ENCODE measurements at places on chromosomes 11 and 22.

DNA sequence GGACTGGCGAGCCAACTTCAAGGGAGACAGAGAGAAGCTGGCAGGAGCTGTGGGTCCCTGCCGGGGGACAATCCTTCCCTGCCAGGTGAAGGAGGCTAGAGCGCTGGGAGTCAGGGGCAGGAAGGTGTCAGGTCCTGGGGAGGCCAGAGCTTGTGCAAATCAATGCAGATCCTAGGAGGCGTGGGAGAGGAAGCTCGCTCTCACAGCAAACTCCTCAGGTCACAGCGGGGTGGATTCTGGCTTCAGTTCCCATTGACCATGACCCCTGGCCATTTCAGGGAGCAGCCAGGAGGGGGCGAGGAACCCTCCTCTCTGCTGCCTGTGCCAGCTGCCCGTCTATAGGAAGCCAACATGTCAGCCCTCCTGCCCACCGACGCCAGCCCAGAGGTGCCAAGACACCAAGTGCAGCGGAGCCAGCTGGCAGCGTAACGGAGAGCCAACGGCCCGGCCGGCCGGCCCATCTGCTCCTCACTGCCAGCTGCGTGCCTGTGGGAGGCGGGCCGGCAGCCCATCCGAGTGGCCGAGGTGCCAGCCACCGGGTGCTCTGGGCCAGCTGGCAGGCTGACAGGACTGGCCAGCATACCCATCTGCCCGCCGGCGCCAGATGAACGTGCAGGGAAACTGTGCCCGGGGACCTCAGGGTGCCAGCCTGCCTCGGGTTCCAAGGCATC is 374.8 kb downstream of the MIAT start:
- DNase-seq: no peak

- DNase-seq: no peak
These were observed 153.0 kb upstream of the PITPNB start for GRCh38 chr22:28072066-28072465.

DNA sequence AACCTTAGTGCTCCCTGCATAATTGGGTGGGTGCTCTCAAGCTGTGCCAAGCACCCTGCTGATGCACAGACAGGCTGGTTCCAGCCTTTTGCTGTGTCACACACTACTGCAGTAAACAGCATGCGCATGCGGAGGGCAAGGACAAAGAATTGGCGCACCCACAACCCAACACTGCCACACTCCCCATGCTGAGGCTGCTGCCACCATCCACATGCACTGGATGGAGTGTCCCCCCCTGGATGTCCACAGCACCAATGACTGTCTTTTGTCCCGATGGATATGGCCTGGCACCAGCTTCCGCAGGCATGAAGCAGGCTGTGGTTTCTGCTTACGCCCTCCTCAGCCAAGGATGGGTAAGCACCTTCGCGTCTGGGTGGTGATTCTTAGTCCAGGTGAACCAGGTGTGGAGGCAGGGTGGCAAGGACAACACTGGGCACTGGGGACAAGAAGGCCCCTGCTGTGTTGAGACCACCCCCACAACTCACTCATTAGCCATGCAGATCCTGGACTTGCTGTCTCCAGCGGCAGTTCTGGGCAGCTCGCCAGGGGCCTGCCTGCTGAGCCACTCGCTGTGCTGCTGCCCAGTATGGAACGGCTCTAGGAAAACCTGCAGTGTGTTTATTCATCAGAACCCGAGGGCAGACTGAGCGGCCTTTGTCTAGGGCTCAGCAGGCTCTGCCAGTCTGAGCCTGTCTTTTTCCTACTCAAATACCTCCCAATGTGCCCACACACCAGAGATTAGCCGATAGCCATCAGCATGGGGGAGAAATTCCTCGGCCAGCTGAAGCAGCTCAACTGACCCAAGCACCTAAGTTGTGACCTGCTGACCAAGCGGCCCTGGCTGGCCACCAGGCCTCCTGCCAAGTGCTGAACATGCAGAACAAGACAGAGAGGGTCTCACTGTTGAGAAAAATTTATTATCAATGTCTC is 8.2 kb upstream of the NAP1L4 start:
- DNase-seq: no peak

GRCh38 chr11:350723-351255 is 18.5 kb upstream of the B4GALNT4 start:
- peak; percentile 16 for DNase-seq

GRCh38 chr22:37932821-37933578 is 20.4 kb downstream of the C22orf23 start:
- DNase-seq: no peak

DNA sequence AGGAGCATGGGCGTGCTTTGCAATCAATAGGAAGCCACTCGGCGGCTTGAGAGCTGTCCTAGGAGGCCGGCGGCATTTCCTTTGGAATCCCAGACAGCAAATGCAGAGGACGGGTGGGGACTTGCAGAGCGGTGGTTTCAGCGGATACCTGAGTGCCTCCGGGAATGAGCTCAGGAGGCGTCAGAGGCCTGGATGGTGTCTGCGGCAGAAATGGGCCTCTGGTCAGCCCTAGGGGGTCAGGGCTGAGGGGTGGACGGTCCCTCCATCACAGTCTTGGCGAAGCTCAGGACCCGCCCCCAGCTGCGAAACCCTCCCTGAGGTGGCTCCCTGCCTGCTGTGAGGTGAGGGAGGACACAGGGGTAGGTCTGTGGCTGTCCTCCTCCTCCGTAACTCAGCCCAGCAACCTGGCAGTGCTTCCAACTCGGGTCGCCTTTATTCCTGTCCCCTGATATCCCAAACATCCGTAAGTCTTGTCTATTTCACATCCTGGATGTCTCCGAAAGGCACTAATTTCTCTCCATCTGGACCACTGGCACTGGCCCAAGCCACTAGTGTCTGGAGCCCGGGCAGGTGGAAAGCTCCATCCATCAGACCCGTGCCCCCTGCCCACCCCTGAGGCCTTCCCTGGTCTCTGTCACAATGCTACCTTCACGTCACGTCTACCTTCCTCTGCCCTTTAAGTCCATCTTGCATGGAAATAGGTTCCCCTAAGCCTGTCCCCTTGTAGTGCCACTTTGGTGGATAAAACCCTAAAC is 686.6 kb downstream of the BRD1 start:
- no peak for DNase-seq

- DNase-seq: no peak
These were observed 11.2 kb downstream of the OR8D1 start for GRCh38 chr11:124302347-124303125.

- no peak for DNase-seq
These were observed 412.3 kb upstream of the CHORDC1 start for GRCh38 chr11:90635151-90635550.

- peak; percentile 31 for DNase-seq
These were observed 19.2 kb downstream of the PIM3 start for GRCh38 chr22:49979587-49980264.

DNA sequence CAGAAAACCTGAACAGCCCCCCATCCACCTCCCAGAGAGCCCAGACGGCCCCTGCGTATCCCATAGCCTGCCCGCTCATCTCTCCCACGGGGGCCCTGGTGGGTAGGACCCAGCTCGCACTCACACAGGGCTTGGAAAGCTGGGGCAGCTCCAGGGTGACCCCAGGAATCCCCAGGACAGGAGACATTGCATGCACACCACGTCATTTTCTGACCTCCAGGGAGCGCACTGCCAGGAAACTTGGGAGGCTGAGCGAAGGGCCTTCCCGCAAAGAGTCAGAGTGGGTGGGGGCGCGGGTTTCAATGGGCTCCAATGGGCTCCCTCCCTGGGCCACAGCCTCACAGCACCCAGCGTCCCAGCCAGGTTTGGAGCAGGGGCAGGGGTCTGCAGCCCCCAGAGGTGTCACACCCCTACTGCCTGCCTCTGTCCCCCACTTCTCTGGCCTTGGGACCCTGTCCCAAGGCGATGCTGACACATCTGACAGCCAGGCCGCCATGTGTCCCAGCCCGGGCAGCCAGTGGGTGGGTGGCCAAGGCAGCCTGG is 8.2 kb upstream of the SYT8 start:
- DNase-seq: no peak

GRCh38 chr11:20259506-20259905 is 99.2 kb upstream of the DBX1 start:
- peak; percentile 2 for DNase-seq

- DNase-seq: no peak
These were observed 220.5 kb upstream of the CADM1 start for GRCh38 chr11:115724666-115725065.

GRCh38 chr11:19955660-19956059 is 204.6 kb downstream of the DBX1 start:
- no peak for DNase-seq

GRCh38 chr11:79493555-79494171 is 52.8 kb upstream of the TENM4 start:
- DNase-seq: peak; percentile 55

DNA sequence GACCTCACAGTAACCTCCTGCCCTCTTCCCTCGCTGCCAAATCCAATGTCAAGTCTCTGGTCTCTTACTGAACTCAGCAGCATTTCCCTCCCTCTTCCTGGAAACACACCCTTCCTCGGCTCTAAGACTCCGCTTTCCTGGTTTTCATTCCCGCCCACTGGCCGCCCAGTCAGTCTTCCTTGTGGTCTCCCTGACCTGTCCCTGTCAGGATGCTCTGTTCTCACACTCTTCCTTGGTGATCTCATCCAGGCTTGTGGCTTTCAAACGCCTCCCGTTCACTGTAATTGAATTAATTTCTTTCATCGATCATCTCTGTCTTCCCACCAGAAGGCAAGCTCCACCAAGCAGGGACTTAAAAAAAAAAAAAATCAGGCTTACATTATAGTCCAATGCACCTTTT is 33.5 kb downstream of the MYO18B start:
- DNase-seq: no peak

- DNase-seq: no peak
These were observed 2.9 kb downstream of the SMARCB1 start for GRCh38 chr22:23789638-23790037.

DNA sequence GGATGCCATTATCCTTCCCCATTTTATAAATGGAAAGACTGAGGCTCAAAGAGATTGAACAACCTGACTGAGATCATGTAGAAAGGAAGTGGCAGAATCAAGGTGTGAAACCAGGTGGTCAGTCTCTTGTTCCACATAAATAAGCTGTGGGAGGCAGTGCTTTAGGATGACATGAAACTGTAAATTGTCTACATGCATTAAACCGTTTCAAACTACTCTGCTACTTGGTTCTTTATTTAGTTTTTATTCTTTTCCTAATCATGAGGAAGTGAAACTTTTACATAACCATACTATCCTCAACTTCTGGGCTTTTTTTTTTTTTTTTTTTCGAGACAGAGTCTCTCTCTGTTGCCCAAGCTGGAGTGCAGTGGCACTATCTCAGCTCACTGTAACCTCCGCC is 34.9 kb downstream of the CADM1 start:
- DNase-seq: no peak

DNA sequence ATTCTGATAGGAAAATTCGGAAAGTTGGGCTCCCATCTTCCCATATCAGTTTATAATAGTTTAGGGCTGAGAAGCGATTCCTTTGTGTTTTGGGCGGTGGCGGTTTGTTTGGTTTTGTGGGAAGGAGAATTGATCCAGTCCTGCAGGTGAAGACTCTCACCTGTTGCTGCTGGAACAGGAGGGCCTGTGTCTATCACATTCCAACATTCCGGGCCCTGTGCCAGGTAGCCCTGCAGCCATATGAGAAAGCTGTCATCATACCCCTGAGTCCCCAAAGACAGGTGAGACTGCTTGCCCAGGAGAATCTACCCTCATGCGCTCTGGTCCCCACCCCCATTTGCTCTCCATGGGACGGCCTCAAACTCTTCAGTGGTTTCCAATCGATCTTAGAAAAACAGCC is 62.1 kb downstream of the TRAF6 start:
- no peak for DNase-seq

GRCh38 chr11:12216041-12216451 is 105.7 kb downstream of the MICAL2 start:
- DNase-seq: no peak

DNA sequence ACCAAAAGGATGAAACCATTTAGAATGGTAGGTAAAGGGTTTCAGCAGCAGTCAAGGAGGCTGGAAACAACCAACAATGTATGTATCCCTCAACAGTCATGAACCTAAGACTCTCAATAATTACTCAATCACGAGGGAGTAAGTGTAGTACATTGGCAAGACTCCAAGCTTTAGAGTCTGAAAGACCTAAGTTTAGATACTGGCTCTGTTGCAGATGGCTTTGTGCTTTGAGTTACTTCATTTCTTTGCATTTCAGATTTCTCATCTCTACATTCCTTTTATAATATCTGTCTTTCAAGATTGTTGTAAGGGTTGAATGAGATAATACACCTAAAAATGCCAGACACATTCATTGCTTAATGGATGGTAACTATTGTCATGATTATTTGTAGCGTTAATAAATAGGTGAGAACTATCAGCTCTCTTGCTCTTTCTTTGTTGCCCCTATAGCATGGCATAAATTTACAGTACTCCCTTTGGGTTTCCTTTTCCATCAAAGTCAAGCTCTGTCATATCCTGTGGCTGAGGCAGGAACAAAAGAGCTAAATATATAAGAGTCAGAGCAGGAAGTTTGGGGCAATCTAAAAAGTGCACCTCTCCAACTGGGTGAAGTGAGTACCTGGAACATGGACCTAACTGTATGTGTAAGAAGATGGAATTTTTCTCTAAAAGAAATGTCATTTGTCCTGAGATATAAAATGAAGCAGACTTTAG is 228.2 kb upstream of the ZC3H12C start:
- DNase-seq: no peak

DNA sequence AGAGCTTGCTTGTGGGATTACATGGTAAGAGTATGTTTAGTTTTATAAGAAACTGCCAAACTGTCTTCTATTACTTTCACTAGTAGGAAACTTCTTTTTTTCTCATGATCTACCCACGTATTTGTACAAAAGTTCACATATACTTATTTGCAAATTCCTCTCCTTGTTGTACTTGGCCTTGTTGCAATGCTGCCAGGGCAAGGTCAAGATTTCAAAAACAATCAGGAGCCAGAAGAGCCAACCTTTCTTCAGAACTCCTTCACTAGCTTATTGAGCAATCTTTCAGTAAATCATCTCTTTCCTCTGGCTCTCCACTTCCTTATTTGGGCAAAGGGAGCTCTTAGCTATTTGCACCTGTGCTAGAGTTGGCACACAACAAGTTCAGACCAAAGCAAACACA is 9.7 kb downstream of the SRSF8 start:
- no peak for DNase-seq

- no peak for DNase-seq
These were observed 482.1 kb upstream of the ANO5 start for GRCh38 chr11:21710809-21711208.
